ENCODE measurements at places on chromosomes 12 and 14.
A peak's percentile ranks its signal among the peaks of the same experiment; 100 is the strongest.

DNA sequence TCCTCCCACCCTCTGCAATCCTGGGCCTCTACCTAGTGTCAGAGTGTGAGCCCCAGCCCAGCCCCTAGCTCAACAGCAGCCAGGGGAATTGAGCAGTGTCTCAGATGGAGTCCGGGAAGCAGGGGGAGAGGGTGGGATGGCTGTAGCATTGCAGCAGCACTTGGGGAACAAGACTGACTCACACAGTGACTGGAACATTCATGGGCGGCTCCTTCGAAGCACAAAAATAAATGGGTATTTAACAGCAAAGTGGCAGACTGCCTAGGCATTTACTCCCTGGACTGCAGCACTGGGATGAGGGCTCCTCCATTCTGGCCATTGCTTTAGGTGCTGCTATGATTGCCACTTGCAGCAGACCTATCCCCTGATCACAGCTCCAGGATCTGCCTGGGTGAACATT lies 46.0 kb upstream of the STK38L start:
- DNase-seq = peak; percentile 63

- DNase-seq = no peak
Observed at GRCh38 chr12:71440345-71440762, 756 bp downstream of the LGR5 start.

DNA sequence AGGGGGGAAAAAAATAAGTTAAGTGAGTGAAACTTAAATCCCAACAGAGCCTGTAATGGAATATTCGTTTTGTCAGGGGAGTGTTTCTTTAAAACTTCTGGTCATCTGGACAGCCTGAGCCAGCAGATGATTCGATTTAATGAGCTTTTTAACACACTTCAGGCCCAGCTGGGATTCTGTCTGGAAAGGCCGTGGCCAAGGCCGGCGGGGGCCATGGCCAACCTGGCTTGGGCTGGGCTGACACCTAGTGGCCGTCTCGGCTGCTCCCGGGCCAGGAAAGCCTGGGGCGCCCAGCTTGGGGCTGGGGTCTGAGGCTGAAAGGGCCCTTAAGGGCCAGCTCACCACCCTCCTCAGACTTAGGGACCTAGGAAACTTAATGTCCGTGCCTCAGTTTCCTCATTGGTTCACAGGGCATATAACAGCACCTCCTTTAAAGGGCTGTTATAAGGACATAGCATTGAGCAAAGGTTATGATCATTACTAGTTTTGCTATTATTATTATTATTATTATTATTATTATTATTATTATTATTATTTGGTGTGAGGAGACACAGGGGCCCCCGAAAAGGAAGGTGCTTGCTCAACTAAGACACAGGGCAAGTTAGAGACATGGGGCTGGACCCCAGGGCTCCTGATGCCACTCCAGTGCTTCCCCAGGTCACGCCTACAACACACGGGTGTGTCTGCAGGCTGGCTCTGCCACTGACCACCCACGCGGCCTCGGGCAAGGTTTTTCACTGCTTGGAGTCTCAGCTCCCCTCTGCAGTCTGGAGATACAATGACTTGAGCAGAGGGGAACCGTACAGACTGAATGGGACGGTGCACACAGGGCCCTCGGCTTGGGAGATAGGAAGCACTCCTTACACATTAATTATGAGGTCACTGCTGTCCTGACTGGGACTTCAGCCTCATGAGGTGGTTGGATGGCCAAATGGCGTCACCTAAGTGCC lies 84.0 kb downstream of the SYNE3 start:
- DNase-seq = peak; percentile 73

GRCh38 chr12:22800332-22800731 lies 175.4 kb downstream of the ETNK1 start:
- no peak for DNase-seq

- DNase-seq = no peak
Observed at GRCh38 chr12:54989829-54990228, 5.3 kb upstream of the TESPA1 start.

Data from Daoy (cell line).